Left ventricle myocardium inferior (tissue), 1 donor: ENCODE measurements at places on chromosomes 3 and 15. TPM values are rescaled to one million over a fixed set of nuclear protein-coding genes. Genes with fewer than 3 reads are reported as not detected.

The MYO5C gene
- 2.9 TPM for total RNA-seq

The LPP gene
- total RNA-seq = 97.4 TPM

- no peak overlapping the region for H3K4me3 ChIP-seq
- no peak overlapping the region for H3K27ac ChIP-seq
- H3K36me3 ChIP-seq = no peaks in the 10 kb centered on the region
- H3K4me1 ChIP-seq = no peaks in the 10 kb centered on the region
- H3K27me3 ChIP-seq = no peaks in the 10 kb centered on the region
- no peak for DNase-seq
Measured at GRCh38 chr3:156353563-156353962, 201.4 kb downstream of the SSR3 start.

- H3K4me1 ChIP-seq = peaks cover 38% of the 10 kb centered on the region
- H3K27ac ChIP-seq = no peak overlapping the region
- H3K4me3 ChIP-seq = no peak overlapping the region
- no peak for DNase-seq
- H3K36me3 ChIP-seq = no peaks in the 10 kb centered on the region
Measured at GRCh38 chr15:75733761-75734651, 21.4 kb upstream of the CSPG4 start.

- peaks cover 80% of the 10 kb centered on the region for H3K4me1 ChIP-seq
- peak overlapping the region; percentile 87 for H3K27ac ChIP-seq
- H3K4me3 ChIP-seq = no peak overlapping the region
- H3K36me3 ChIP-seq = peaks cover 7% of the 10 kb centered on the region
Measured at GRCh38 chr3:152307829-152308474, 39.2 kb downstream of the MBNL1 start.
